NCI-H446 treated with DMSO at 0.1 percent for 48 hours (cell line): ENCODE measurements at places on chromosomes 5 and 9.

GRCh38 chr9:135693265-135693664, 6.0 kb downstream of the SOHLH1 start:
- DNase-seq, result no peak

- DNase-seq, result no peak
Observed at GRCh38 chr5:52746539-52746938, 41.2 kb upstream of the ITGA1 start.

- no peak for DNase-seq
Observed at GRCh38 chr9:136311051-136312008, 7.4 kb upstream of the CCDC187 start.

DNA sequence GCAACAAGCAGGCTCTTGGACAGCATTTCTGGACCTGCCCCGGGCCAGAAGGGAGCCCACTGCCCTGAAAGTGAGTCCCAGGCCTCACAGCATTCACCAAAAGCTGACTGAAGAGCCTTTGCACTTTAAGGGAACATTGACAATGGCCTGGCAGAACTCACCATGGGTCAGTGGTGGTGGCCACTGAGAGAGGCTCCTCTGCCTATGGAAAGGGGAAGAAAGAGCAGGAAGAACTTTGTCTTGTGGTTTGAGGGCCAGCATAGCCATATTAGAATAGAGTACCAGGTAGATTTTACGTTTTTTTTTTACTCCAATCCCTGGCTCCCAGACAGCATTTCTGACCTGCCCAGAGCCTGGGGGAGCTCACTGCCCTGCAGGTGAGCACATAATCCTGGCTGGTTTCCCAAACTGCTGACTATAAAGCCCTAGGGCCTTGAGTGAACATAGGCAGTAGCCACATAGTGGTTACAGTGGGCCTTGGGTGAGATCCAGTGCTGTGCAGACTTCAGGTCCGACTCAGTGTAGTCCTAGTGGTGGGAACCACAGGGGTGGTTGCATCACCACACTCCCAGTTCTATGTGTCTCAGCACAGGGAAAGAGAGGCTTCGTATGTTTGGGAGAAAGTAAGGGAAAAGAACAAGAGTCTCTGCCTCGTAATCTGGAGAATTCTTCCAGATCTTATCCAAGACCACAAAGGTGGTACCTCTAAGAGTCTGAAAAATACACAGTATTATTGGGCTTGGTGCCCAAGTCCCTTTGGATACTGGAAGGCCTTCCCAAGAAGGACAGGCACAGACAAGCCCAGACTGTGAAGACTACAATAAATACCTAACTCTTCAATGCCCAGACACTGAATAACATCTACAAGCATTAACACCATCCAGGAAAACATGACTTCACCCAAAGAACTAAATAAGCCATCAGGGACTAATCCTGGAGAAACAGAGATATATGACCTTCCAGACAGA, 89.5 kb downstream of the TSSK1B start:
- DNase-seq, result no peak

DNA sequence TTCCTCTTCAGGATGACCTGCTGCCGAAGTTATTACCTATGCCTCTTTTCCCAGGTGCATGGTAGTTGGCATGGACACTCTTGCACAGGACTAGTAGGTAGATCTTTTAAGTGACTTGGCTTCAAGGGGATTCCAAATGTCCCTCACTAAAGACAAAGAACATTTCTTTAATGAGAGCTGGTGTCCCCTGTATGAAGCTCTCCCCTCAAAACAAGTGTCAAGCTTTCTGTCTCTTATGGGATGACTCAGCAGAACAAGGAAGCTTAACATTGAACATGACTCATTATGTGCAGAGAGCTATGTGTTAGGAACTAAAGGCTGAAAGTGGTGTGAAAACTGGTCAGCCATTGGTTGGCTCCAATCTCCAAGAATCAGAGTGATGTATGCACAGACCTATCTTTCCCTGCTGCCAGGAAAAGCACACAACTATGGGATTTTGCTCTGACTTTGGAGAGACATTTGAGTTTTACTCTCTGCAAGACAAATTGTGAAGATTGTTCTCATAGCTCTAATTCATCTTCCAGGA, 120.5 kb downstream of the PRDM6 start:
- no peak for DNase-seq

GRCh38 chr5:67154556-67155206, 41.9 kb downstream of the CD180 start:
- DNase-seq, result no peak

DNA sequence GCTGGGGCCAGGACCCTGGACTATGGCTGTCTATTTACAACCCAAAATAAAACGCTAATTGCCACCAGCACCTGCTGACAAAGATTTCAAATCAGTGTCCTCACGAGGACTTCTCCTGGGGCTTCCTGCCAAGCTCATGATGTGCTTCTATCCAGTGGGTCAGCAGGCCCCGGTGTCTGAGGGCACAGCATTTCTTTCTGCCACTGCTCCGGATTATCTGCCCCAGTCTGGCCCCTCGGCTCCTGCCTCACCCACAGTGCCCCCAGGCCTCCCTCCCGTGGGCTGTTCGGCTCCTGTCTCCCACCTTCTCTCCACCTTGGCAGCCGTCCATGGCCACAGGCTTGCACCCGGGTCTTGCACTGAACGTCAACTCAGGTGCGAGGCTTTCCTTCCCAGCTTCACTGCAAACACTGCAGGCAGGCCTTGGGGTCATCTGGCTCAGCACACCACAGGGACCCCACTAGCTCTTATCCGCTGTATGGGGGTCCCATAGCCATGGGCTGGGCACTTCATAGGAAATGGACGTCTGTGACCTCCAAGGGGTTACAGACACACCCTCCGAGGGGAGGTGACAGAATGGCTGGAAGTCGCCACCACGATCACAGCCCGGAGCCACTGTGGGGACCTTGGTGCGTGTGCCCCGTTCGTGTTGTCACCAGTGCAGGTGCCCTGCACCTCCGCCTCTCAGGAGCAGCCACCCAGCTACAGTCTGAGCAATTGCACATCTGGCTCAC, 43.8 kb upstream of the FCN1 start:
- no peak for DNase-seq

GRCh38 chr5:139746691-139747582, 48.7 kb upstream of the PSD2 start:
- peak; percentile 89 for DNase-seq

DNA sequence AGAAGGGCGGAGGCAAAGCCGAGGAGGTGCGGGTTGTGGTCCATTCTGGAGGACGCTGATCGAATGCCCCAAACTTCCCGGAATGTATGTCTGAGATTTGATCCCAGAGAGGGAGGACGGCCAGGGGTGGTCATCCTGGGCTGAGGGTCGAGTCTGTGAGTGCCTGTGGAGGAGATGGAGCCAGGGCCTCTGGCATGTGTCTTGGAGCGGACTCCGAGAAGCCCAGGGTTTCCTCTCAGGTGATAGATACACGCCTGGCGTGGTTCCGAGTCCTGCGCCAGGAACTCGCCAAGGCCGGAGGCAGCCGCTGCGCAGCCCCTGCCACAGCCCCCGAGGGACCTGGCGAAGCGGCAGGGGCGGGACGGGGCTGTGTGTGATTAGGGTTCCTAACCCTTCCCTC, 363 bp downstream of the ZNF454 start:
- DNase-seq, result no peak

DNA sequence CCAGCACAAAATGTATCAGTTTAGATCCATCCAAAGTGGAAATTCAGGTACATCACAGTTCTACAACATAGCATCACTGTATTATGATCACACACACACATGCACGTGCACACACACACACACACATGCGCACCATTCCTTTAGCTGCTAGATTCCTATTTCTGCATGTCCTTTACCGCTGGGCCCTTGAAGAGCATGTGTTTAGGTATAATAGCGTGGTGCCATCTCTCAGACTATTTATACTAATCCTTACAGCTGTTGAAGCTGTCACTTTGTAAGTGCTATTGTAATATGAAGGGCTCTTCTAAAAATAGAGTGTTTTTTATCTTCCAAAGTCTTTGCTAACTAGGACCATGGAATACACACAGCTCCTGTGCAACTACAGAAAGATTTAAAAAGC, 308.8 kb upstream of the TRPC7 start:
- DNase-seq, result no peak

DNA sequence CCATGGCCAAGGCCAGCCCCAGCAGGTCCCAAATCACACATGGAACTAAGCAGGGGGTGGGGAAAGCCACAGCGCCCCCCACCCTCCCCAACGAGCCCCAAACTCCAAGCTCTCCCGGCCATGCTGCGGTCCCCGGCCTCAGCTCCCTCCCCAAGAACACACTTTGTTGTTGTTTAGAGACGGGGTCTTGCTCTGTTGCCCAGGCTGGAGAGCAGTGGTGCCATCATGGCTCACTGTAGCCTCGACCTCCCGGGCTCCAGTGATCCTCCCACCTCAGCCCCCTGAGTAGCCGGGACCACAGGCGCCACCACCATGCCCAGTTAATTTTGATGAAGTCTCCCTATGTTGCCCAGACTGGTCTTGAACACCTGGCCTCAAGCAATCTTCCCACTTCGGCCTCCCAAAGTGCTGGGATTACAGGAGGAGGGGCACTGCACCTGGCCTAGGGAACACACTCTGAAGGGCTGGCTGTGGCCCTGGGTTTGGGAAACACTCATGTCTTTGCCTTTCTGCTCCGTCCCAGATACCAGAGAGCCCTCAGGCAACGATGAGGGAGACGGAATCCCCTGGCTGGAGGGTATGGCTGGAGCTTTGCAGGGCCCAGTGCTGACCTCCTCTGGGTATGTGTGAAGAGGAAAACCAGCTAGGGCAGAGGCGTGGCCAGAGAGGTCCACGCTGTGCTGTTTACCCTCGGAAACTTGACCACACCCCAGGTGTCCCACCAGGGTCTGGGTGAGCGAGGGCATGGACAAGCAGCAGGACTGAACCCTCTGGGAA, 53.2 kb upstream of the UBAC1 start:
- no peak for DNase-seq

- DNase-seq, result no peak
Observed at GRCh38 chr9:120474591-120475243, 105.2 kb downstream of the CDK5RAP2 start.

DNA sequence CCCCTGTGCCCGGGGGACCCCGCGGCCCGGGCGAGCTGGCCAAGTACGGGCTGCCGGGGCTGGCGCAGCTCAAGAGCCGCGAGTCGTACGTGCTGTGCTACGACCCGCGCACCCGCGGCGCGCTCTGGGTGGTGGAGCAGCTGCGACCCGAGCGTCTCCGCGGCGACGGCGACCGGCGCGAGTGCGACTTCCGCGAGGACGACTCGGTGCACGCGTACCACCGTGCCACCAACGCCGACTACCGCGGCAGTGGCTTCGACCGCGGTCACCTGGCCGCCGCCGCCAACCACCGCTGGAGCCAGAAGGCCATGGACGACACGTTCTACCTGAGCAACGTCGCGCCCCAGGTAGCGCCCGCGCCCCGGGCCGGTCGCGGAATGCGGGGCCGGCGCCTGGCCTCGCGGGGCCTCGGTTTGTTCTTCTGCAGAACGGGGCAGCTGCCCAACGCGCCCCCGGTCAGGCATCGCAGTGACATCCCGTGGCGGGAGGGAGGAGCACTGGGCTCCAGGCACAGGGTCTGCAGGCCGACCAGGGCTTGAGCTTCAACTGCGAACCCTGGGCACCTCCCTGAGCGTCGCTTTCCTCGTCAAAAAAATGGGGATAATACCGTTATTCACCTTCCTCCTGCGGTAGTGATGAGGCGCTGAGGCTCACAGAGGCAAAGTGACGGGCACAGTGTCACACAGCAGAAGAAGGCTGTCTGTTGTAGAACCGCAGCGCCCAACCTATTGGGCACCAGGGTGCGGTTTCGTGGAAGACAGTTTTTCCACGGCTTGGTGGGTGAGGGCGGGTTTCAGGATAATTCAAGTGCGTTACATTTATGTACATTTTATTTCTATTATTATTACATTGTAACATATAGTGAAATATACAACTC, 777 bp downstream of the ENDOG start:
- no peak for DNase-seq

- DNase-seq, result peak; percentile 83
Observed at GRCh38 chr5:98940581-98940980, 11.8 kb upstream of the CHD1 start.

GRCh38 chr5:15844253-15844652, 335.3 kb downstream of the MARCHF11 start:
- DNase-seq, result no peak

- DNase-seq, result no peak
Observed at GRCh38 chr9:114124138-114124537, 25.0 kb upstream of the KIF12 start.

- DNase-seq, result no peak
Observed at GRCh38 chr9:80881940-80882339, 807.4 kb downstream of the TLE1 start.

GRCh38 chr5:142984525-142984924, 214.3 kb downstream of the ARHGAP26 start:
- DNase-seq, result no peak

- DNase-seq, result no peak
Observed at GRCh38 chr5:59236448-59236847, 653.6 kb downstream of the RAB3C start.

DNA sequence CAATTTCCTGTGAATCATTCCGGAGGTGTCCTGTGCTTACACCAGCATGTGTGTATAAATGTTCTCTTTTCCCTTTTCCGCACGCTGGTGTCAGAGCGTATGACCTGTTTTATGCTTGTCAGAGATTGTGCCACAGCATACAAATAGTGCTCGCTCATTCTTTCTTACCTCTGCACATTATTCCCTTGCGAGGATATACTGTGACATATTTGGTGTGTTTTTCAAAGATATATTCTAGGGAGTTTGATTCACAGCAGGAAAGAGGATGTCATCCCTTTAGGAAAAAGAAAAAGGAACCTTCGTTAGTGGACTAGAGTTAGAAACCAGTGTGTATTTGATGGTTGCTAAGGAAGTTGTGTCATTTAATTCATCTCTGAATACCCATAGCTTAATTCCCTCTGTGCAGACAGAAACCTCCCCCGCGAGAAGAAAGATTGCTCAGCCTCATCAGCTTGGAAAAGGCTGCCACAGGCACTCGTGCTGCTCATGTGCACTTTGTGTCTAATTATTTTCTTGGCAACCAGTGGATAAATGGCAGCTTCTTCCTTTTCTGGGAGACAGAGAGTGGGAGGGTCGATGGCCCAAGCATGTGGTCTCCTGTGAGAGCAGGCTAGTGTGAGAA, 14.7 kb upstream of the CCIN start:
- DNase-seq, result peak; percentile 30

DNA sequence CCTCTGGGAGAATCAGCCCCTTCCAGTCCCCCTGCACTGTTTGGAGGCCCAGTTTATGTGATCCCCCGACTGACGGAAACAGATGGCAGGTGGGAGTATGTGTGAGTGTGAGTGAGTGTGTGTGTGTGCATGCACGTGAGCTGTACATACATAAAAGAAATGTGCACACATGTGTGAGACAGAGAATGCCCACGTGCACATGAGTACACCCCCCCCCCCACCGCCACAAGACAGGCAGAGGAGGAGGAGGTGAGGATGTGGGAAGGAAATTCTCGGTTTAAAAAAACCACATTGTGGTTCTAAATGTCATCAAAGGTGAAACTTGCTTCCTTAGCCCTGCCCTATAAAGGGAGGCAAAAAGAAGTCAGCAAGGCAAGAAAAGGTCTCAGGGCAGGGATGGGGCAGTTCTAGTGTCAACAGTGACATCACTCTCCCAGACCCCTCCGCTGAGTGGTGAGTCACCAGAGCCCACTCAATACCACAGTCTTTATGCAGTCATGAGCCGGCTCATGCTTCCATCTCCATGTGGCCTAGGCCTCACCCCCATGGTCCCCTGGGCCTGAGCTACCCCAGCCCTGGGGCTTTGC, 79.2 kb upstream of the HSPA9 start:
- DNase-seq, result no peak
